GM12891 (cell line): ENCODE measurements at places on chromosomes 11 and 22.

- DNase-seq: no peak
These were observed 10.9 kb downstream of the RELA start for GRCh38 chr11:65651589-65652510.

DNA sequence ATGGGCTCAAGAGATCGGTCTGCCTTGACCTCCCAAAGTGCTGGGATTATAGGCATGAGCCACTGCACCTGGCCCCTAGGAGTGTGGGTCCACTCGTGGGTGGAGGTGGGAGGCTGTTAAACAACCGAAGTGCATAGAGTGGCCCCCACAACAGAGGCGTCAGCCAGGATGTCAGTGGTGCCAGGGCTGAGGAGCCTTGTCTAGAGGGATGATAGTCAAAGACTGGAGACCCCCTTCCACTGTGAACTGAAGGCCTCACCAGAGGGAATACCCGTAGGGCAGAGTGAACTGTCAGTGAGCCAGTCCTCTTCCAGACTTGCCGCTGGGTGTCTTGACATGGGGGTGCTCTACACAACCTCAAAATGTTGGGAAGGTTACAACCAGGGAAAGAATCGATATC is 38.2 kb downstream of the AP2A2 start:
- no peak for DNase-seq

GRCh38 chr11:130489716-130490115 is 41.3 kb downstream of the ADAMTS15 start:
- no peak for DNase-seq

GRCh38 chr22:33909911-33910310 is 10.4 kb downstream of the LARGE1 start:
- no peak for DNase-seq

GRCh38 chr11:126039485-126040271 is 23.0 kb downstream of the CDON start:
- DNase-seq: no peak

GRCh38 chr22:41563051-41563711 is 2.4 kb downstream of the CSDC2 start:
- no peak for DNase-seq

DNA sequence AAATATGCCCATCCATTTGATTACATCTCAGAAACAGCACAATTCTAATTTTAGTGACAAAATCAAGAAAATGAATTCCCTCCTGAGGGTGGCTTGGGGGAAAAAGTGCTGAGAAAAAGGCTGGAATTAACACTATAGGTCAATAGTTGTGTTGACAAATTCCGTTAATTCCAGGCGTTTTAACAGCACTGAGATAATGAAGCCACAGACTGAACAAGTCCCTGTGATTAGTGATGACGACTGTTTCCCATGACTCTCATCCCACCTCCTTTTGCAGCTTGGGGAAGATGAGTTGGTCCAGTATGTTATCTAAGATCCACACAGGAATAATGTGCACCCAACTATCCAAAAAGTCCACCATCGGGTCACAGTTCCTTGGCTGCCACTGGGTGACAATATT is 12.8 kb downstream of the SRRD start:
- no peak for DNase-seq

- no peak for DNase-seq
These were observed 17.6 kb downstream of the SELENOO start for GRCh38 chr22:50218153-50218995.

- DNase-seq: no peak
These were observed 37.2 kb downstream of the FAM83F start for GRCh38 chr22:40031766-40032470.

DNA sequence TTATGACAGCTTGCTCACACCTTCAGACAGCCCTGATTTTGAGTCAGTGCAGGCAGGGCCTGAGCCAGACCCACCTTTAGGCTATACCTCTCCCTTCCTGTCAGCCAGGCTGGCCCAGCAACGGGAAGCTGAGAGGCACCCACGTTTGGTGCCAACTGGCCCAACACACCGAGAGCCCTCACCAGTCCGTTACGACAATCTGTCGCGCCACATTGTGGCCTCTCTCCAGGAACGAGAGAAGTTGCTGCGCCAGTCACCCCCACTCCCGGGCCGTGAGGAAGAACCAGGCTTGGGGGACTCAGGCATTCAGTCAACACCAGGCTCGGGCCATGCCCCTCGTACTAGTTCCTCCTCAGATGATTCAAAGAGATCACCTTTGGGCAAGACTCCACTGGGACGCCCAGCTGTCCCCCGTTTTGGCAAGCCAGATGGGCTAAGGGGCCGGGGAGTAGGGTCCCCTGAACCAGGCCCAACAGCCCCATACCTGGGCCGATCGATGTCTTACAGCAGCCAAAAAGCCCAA is 13.1 kb downstream of the MED19 start:
- no peak for DNase-seq

GRCh38 chr11:96474263-96474662 is 84.5 kb downstream of the JRKL start:
- no peak for DNase-seq

GRCh38 chr11:56716379-56716854 is 17.5 kb downstream of the OR9G1 start:
- DNase-seq: no peak

DNA sequence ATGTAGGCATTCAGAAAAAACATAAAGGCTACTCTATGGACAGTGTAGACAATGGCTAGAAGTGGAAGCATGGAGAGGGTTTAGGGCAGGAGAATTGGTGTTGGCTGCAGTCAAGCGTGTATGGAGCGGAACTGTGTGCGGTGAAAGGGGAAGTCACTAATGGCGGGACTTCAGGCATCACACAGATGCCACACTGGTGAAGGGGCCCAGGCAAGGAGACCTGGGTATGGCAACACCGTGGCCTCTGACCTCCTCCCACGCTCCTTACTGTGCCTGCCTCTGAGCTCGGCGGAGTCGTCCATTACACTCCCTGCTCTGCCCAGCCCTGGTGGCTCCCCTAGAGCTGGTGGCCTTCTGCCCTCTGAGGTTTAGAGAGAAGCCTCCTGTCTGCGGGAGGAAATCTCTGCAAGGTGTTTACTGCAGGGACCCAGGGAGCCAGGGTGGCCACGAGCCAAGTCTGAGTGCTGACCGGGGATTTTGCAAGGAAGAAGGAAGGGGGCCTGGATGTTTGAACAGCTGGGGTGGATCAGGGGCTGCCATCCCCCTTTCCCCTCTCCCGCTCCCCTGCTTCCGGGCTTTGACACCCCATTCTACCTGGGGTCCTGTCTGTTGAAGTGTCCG is 75.1 kb upstream of the TSPAN18 start:
- no peak for DNase-seq

- DNase-seq: no peak
These were observed 2.0 kb downstream of the ANO3 start for GRCh38 chr11:26333906-26334305.

DNA sequence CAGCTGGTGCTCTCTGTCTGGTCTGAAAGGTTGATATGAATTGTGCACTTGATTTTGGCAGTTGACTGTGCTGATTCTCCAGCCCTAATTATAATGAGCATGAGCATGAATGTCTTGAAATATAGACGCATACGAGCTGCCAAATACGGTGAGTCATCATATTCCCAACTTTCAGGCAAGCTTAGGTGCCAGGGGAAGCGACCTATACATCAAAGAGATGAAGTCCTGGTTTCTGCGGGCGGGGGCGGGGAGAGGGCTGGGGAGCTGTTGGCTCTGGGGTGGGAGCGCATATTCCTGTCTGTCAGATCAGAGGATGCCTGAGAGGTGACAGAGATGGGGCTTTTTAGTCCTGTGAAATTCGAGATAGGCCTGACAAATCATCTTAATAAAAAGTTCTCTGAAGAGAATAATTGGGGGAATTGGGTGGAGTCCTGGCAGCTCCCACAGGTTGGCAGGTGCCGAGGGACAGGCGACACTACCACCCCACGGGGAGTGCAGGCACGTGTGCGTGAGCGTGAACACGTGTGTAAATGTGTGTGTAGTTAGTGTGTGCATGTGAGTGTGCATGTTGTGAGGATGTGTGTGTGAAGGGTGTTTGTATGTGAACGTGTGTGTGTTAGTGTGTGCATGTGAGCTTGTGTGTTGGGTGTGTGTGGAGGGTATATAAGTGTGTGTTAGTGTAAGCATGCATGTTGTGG is 865.3 kb downstream of the TBC1D22A start:
- DNase-seq: no peak

DNA sequence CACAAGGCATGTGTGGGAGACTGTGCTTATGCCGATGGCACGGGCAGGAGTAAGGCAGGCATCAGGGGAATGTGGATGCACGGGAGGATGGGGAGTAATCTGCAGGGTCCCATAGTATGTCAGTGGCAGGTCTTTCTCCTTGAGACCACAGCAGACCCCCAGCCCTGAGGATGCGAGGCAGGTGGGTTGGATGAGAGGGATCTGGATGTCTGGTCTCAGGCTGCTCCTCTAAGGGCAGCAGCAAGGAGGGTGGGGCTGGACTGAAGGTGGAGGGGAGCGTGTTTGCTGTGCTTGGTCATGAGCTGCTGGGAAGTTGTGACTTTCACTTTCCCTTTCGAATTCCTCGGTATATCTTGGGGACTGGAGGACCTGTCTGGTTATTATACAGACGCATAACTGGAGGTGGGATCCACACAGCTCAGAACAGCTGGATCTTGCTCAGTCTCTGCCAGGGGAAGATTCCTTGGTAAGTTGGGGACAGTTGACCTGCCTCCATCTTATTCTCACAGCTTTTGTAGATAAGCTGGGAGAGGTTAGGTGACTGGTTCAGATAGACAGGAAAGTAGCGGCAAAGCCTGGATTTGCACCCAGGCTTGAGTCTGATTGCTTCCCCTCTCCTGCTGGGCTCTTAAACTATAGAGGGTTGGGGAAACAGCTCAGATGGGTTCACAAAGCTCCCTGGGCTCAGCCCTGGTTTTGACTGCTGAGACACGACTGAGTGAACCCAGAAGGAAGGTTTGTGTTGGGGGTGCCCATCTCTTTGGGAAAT is at the start of gene APOL1:
Gene APOL1, plus strand, starts transcription at position 380 of the 769 bp plus-strand sequence. CDS start 1,823 bp downstream, outside the sequence.
- DNase-seq: peak; percentile 34

GRCh38 chr11:13861411-13861810 is 101.1 kb upstream of the SPON1 start:
- no peak for DNase-seq

- no peak for DNase-seq
These were observed 12.8 kb downstream of the MAPK8IP2 start for GRCh38 chr22:50613291-50613981.

DNA sequence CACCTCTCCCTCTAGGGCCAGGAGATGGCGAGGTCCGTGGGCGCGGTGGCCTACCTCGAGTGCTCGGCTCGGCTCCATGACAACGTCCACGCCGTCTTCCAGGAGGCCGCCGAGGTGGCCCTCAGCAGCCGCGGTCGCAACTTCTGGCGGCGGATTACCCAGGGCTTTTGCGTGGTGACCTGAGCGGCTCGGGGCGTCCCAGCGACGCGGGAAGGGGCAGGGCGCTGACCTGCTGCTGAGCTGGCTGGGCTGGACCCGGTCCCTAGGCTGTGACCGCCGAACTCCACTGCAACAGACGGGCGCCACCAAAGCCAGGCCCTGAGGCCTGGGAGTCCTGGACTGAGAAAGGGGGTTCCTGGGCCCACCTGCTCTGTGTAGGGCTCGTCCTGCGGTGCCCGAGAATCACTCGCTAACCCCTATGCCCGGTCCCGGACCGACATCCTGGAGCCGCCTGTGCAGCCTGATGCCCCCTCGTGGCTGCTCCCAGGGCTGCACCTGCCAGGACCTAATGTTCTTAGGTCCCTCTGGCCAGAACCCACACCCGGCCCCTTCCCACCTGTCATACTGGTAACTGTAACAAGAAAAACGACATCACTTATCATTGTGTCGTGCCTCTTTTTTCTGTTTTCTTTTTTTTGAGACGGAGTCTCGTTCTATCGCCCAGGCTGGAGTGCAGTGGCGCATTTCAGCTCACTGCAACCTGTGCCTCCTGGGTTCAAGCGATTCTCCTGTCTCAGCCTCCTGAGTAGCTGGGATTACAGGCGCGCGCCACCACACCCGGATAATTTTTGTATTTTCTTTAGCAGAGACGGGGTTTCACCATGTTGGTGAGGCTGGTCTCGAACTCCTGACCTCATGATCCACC is 15.0 kb downstream of the RHOD start:
- peak; percentile 94 for DNase-seq

DNA sequence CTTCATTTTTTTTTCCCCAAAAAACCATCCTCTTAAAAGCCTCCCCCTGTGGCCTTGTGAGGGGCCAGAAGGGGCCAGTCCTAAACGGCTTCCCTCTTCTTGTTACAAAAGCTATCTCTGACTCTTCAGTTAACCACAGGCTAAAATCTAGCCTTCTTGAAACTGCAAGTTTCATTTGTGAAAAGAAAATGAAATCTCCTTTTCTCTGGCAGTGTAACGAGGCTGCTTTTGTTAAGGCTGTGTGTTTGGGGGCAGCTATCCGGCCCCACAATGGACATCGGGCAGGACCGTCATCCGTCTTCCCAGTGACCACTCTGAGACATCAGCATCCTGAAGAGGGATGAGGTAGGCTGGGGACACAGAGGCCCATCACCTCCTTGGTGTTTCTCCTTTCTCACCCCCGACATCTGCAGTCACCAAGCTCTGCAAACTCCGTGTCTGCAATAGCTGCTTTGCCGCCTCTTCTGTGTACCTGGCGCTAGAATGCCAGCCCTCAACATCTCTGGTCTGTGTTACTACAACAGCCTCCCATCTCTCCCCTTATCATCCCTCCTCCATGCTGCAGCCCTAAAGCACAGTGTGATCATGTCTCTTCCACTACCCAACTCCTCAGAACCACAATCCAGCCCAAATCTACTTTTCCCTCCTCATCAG is 94.0 kb downstream of the RCN1 start:
- DNase-seq: no peak

- DNase-seq: peak; percentile 1
These were observed 60.8 kb upstream of the CCDC179 start for GRCh38 chr11:22920939-22921565.

- DNase-seq: no peak
These were observed 39.0 kb downstream of the GLB1L2 start for GRCh38 chr11:134370526-134371435.

DNA sequence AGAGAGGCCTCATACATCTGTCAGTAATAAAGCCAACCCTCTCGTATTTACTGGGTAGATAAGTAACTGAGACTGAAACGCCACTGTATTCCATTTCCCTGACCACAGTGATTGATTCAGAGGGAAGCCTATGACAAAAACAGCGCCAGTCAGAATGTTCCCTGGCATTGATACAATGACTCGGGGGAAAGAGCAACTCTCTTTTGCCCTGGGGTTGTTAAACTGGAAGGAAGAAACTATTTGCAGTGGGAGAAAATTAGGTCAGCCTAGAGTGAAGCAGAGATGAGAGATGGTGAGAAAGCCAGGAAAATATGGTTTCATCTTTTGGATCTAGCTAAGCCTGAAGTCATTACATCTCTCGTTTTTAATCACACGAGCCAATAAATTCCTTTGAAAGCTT is 48.6 kb upstream of the RBFOX2 start:
- DNase-seq: no peak

GRCh38 chr11:47560426-47560825 is 5.0 kb upstream of the PTPMT1 start:
- no peak for DNase-seq

- no peak for DNase-seq
These were observed 9.0 kb upstream of the NNMT start for GRCh38 chr11:114287154-114287553.

- DNase-seq: no peak
These were observed 545.2 kb upstream of the CADM1 start for GRCh38 chr11:116049383-116049782.
